ENCODE measurements at places on chromosomes 5 and 9.

GRCh38 chr9:84152204-84152603, 171.6 kb downstream of the RMI1 start:
- no peak for DNase-seq

GRCh38 chr5:132260051-132260450, 2.6 kb downstream of the PDLIM4 start:
- DNase-seq: no peak

DNA sequence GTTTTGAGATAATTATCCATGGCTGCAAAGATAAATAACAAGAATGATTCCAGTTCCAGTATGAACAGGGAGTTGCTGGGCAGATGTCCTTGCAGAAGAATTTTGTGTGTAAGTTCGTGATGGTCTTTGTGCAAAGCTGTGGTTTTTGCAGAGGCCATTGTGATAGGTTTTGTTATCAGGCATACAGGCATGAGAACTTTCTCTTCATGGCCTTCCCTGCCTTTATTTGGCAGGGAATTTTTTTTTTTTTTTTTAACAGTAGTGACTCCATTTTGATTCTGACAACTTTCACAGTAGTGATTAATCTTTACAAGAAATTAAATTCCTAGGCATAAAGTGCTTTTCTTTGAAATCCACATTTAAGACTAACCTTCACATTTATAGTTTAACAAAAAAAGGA, 1999.5 kb upstream of the CDH6 start:
- DNase-seq: no peak

GRCh38 chr5:98064118-98064685, 709.3 kb upstream of the RGMB start:
- DNase-seq: no peak

Data from NCI-H2081 (cell line).